CD4-positive, alpha-beta T cell treated with Interleukin-15 for 1 hour (primary cell): ENCODE measurements at places on chromosomes 2 and 18.

GRCh38 chr18:55275039-55275901, 312.7 kb downstream of the TCF4 start:
- DNase-seq: no peak

- DNase-seq: no peak
These were observed 69.2 kb downstream of the KCTD1 start for GRCh38 chr18:26479065-26479680.

DNA sequence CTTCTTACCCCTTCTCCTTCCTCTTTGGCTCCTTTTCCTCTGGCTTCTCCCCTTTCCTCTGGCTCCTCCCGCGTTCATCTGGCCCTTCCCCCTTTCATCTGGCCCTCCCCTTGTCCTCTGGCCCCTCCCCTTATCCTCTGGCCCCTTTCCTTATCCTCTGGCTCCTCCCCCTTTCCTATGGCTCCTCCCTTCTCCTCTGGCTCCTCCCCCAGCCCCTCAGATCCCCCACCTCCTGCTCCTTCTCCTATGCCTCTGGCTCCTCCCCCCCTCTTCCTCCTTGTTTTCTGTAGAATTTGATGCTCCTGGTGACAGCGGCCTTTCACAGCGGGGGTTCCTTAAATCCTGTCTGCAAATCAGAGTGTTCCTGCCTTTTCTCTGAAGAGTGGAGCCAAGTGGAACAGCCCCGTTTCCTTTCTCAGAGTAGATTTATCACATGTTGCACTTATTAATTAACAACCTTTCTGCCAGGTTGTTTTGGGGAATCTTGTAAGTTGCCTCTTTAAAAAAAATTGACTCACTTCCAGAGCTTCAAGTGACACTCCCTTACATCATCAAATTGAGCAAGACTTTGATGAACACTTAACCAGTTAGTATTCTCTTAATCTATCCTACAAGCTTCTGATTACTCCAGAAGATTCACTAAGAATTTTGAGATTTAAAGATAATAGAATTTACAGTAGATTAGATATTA, 27.9 kb downstream of the FABP1 start:
- DNase-seq: no peak

DNA sequence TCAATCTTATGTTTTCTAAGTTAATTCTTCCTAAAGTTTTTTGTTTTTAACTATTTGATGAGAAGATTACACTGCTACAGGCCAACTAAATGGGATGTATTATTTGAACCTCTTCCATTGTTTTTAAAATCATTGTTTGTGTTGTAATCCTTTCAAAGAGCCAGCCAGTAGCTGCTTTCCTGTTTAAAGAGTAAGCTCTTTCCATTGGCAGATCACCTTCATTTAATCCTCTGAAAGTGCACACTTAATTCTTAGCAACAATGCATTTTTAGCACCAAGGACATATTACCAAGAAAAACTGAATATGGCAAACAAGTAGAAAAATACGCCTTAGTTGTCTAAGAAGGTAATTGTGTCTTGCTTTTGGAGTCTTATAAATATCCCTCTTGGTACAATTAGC, 54.0 kb downstream of the MEIS1 start:
- DNase-seq: no peak

- DNase-seq: no peak
These were observed 802.0 kb downstream of the DCC start for GRCh38 chr18:53142005-53142404.

GRCh38 chr2:6946722-6947121, 29.5 kb downstream of the RNF144A start:
- no peak for DNase-seq

DNA sequence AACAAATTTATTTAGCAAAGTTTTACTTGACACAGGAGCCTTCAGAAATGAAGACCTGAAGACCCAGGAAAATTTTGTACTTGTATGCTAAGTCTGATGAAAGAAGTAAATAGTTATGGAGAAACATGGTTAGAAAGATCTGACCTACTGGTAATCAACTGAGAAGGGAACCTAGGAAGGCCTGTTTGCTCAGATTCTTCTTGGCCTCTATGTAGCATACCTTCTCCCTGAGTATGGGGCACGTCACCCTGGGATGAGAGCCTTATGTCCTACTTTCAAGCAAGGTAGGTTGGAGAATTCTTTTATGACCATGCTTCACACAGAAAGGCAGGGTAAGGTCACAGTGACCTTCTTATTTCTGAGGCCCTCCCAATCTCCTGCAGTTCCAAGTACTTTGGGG, 178.6 kb upstream of the CREB1 start:
- DNase-seq: no peak

GRCh38 chr18:56315363-56315762, 323.0 kb downstream of the TXNL1 start:
- no peak for DNase-seq

DNA sequence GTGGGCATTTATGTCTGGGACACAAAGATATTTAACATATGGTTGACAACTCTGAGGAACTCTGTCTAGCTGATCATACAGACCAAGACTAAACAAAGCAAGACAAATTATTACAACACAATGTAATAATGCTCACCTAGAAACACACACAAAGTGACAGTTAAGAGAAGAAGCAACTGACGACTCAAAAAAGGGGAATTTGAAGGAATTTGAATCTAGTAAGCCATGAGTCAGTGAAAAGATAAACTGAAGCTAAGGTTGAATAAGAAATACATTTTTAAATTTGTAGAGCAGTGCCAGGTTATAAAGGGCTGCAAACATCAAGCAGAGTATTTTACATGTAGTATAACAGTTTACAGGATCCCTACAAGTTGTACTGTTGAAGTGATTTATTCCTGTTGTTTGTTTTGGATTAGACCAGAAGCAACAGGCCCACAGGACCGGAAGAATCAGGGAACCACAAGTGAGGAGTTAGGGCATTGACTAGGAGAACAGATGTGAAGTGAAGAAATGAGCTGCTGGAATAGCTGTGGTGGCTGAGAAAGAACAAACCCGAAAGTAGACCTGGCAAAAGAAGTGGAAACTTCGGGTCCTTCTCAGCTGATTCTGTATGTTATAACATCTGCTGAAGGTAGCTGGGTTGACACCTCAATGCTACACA, 35.6 kb downstream of the IFIH1 start:
- DNase-seq: no peak
